ENCODE measurements at places on chromosomes 4 and X.

GRCh38 chr4:158229768-158230167 lies 19.5 kb downstream of the TMEM144 start:
- DNase-seq: no peak

GRCh38 chr4:122643257-122643656 lies 22.4 kb upstream of the IL21 start:
- DNase-seq: no peak

DNA sequence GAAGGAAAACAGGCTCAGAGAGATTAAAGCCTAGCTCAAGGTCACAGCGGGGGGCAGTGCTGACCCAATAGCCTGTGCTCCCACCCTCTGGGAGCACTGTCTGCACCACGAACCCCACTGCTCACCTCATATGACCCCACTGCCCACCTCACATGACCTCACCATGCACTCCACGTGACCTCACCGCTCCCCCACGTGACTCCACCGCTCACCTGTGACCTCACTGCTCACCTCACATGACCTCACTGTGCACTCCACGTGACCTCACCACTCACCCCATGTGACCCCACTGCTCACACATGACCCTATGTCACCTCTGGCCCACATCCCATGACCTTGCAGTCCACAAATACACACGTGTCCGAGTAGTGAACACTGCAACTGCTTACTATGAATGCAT lies 55.4 kb downstream of the ACOX3 start:
- DNase-seq: no peak

GRCh38 chr4:70586841-70587240 lies 5.2 kb upstream of the AMBN start:
- DNase-seq: no peak

GRCh38 chr4:37058826-37059225 lies 185.7 kb upstream of the NWD2 start:
- DNase-seq: no peak

GRCh38 chrX:123860983-123861382 lies 1.1 kb downstream of the XIAP start:
- DNase-seq: no peak

DNA sequence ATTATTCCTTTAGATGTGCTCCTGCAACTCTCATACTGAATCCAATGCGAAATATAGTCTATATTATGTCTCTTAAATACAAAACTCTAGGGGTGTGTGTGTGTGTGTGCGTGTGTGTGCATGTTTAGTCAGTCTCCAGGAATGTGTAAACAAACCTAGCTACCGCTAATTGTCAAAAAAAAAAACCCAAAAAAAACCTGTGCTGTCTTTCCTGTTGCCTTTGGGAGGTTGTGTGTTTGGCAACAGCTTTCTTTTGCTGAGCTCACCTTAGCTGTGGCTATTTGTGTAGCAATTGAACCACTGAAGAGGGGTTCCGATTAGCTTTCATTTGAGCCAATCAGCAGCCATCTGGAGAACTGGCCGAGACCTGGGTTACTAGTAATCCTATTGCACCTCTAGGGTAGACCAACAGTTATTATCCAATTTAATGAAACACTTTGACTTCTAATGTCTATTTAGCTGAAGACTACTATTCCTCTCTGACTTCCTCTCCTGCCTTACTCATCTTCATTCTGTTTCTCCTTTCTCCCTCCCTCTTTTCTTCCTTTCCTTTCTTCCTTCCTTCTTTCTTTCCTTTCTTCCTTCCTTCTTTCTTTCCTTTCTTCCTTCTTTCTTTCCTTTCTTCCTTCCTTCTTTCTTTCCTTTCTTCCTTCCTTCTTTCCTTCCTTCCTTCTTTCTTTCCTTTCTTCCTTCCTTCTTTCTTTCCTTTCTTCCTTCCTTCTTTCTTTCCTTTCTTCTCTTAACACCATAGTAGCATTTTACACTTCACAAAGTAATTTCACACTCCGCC lies 471.1 kb downstream of the GBA3 start:
- DNase-seq: no peak

DNA sequence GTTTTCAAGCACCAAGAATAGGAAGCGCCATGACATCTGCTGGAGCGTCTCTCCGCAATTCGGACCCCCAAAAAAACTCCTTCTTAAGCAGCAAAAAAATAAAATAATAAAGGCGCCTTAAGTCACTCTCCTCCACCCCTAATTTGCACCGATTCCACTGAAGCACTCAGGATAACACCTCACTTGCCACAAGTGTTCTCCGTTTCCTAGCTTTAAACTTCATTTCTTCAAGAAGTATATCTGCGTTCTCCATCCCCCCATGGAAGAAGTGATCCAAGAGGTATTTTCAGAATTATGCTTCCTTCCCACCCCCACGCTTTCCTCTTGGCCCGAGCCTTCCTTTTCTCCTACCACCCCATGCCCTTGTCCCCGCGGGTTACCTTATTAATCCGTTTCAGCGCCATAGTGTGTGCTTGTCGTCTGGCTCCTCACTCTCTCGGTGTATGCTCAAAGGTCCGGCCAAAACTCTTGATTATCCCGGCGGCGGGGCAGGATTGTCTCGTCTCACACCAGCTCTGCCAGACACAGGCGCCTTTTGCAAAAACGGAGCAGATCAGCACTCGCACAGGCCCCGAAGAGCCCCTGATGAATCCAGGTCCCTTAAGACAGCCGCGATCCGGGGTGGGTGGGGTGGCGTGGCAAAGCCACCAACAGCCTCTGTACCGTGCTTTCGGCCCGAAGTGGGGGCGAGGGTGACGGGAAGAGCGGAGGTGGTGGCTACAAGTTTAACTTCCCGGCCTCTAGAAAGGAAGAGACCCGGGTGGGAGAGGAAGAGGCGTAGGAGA lies 1.1 kb downstream of the UBE2D3 start:
- DNase-seq: no peak

Measured in stimulated activated CD4-positive, alpha-beta T cell treated with anti-CD3 and anti-CD28 coated beads, Interleukin-1b, Interleukin-23, amount 100 ng/mL, for 1 hour (primary cell).